Germinal center (tissue), 1 donor: ENCODE measurements at places on chromosomes 1 and 21.

DNA sequence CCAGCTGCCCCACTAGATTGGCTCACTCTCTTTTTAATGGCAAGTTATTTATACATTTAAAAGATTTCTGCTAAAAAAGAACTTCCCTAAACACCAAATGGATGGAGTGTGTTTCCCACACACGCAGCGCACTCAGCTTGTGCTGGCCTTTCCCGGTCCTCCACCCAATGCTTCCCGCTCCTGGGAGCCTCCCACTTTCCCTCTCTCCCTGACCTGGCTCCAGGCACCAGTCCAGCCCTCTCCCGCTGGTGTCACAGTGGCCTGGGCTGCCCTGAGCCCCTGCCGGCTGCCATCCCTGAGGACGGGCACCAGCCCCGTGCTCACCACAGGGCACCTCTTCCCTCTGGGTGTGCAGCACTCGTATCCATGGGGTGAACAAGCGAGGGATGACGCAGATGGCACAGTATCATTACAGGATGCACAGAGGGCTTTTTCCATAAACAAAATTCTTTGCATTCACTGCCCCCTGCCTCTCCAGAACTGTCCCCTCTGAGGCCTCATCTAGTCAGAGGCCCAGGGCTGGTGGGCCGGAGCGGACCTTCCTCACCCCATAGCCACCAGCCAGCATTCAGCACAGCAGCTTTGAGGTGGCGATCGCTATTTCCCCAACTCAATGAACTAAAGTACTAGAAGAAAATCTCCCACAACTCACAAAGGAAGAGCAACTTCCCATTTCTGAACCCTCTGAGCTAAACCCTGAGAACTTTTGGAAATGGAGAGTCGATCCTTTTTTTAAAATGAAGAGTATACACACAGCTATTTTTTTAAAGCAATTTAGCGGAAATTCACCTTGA is 68.5 kb downstream of the SLC37A1 start:
- no peak for DNase-seq

DNA sequence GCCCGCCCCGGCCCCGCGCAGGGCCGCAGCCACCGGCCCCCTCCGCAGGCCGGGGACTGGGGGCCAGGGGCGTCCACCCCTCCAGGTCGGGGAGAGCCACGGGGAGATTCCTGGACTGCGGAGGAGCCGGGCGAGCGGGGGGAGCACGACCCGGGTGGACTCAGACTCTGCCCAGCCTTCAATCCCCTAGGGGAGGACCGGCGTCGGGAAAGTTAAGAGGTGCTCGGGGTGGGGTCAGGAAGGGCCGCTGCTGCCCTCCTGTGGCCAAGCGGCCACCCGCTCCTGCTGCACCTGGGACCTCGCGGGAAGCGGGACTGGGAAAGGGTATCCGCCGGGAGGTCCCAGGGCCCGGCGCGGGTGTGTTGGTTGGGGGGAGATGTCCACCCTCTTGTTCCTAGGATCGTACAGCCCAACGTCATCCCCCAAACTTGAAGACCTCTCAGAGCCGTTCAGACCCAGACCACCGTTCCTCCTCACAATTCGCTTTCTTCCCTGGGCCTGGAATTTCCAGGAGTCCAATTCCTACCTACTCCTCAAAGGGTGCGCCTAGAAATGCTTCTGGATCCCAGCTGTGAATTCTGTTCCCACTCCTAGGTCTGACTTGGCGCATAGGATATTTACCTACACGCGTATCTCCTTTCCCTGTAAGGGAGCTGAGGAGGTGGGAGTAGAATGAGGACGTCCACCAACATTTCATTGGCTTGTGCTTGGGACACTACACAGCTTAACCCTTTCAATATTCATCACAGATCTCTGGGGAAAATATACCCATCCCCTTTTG is 484 bp upstream of the RHOC start:
- DNase-seq, result peak; percentile 70

GRCh38 chr1:225450491-225451191 is 22.8 kb upstream of the LBR start:
- DNase-seq, result no peak

- peak; percentile 45 for DNase-seq
Observed at GRCh38 chr1:86798608-86799291, 94.4 kb downstream of the SH3GLB1 start.

GRCh38 chr1:30664103-30664755 is 59.2 kb downstream of the MATN1 start:
- no peak for DNase-seq

DNA sequence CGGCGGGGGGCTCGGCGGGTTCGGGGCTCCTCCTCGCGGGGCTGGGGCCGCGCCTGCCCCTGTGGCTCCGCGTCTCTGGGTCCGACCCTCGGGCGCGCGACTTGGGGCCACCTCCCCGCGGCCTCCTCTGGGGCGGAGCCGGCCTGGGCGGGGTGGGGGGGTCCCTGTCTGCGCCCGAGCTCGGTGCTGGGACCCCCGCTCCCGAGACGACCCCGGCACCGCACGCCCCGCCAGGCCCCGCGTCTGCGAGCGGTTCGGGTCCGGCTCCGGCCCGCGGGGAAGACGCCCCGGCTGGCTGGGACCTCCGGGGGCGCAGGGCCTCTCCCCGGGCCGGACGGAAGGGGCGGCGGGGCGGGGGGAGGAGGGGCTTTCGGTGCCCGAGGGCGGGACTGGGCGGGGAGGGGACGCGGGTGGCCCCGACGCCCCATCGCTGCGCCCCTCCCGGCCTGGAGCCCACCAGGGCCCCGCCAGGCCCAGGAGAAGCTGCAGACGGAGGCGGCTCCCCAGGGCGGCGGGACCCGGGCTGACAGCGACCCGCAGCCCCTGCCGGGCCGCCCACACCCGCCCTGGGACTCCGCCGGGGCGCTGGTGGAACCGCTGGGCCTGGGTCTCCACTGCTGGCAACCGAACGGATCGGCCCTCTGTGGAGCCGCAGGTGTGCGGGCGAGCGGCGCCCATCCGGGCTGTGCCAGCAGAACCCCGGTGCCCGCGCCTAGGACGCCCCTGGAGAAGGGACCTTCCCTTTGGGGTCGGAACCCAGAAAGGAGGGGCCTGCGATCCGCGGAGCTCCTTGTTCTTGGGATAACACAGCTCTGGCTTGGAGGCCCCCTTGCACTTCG is 610 bp downstream of the COL6A2 start:
- no peak for DNase-seq

DNA sequence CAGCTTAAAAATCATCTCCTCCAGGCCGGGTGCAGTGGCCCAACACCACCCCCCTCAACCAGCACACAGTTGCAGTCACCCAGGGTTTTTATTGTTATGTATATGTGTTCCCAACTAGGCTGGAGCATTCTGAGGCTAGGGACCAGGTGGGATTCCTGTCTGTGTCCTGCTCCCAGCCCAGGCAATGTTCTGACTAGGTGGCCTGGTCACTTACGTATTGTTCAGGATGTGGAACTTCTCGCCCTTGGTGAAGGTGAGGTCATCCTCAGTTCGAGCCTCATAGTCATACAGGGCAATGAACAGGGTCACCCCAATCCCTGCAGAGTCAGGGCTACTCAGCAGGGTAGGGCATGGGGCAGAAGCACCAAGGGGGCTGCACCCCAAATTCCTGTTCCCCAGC is 12.2 kb downstream of the FGR start:
- no peak for DNase-seq

DNA sequence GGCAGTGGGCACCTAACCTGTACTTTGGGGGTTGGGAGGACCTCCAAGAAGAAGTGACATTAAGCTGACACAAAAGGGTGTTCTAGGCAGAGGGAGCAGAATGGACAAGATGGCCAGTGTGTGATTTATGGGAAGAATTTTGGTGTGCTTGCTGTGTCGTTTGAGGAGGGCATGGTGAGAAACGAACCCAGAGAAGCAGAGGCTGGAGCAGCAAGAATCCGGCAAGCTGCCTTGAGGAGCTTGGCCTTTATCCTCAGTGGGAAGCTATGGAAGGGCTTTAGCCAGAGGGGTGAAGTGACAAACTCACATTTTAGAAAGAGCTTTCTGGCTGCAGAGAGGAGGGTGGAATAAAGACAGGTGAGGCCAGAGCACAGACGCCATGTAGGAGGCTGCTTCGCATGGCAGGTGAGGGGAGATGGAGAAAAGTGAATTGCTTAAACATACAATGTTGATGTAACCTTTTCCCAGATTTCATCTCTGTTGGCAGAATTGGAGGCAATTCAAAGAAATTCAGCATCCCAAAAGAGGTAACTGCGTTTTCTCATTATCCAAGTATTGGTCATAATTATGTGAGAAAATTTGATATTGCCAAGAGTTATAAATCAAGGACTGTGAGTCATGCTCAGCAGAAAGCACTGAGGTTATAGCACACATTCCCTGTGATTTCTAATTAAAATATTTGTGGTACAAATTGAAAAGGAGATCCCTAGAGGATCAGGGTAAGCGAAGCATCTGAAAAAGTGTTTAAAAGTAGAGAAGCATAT is 26.5 kb downstream of the TRIM45 start:
- no peak for DNase-seq

- DNase-seq, result no peak
Observed at GRCh38 chr1:31731049-31731565, 27.3 kb upstream of the COL16A1 start.

- no peak for DNase-seq
Observed at GRCh38 chr1:106721790-106722189, 334.7 kb upstream of the PRMT6 start.

DNA sequence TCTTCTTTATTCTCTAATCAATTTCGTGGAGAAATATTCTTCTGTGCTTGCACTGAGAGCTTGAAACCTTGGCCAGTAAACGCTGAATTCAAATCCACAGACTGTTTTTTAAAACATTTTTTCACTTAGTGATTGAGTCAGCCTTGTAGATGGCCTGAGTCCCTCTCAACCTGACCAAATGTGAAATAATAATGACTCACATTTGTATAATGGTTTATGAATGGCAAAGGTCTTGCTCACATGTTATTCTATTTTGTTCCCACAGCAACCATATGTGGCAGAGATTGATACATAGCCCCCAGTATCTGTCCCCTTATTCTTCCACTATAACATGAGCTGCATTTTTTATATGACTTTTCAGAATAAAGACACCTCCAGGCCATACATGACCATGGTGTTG is 47.8 kb upstream of the CCDC190 start:
- DNase-seq, result no peak

GRCh38 chr1:185349556-185349955 is 32.5 kb upstream of the IVNS1ABP start:
- no peak for DNase-seq

DNA sequence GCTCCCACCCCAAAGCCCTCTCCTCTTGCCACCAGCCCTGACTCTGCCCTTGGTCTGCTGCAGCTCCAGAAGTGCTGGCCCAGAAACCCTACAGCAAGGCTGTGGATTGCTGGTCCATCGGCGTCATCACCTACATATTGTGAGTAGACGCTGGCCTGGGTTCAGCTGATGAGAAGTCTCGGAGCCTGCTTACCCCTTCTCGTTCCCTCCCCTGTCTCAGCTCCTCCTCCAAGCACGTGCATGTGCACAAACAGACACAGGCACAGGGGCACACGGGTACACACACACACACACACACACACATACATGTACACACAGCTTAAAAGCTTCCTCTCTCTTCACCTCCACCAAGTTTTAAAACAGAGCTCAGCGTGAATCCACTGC is 24.3 kb downstream of the CAMK1G start:
- DNase-seq, result no peak

GRCh38 chr1:3511306-3511705 is 56.8 kb downstream of the ARHGEF16 start:
- DNase-seq, result no peak

DNA sequence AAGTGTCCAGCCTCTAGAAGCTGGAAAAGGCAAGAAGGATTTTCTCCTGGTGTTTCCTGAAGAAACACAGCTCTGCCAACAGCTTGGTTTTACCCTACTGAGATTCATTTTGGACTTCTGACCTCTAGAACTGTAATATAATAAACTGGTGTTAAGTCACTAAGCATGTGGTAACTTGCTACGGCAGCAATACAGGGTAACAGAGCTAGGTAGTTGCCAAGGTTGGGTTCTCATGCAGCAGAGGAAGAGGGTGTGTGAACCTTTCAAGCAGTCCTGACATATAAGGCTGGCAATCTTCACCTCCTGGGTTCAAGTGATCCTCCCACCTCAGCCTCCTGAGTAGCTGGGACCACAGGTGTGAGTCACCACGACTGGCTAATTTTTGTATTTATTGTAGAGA is 36.0 kb downstream of the GNG4 start:
- no peak for DNase-seq

GRCh38 chr1:89023026-89023425 is 360 bp upstream of the GBP3 start:
- DNase-seq, result no peak

GRCh38 chr1:102045752-102046151 is 49.0 kb upstream of the OLFM3 start:
- DNase-seq, result no peak
